NCI-H2081 (cell line): ENCODE measurements at places on chromosomes 6 and 20.

DNA sequence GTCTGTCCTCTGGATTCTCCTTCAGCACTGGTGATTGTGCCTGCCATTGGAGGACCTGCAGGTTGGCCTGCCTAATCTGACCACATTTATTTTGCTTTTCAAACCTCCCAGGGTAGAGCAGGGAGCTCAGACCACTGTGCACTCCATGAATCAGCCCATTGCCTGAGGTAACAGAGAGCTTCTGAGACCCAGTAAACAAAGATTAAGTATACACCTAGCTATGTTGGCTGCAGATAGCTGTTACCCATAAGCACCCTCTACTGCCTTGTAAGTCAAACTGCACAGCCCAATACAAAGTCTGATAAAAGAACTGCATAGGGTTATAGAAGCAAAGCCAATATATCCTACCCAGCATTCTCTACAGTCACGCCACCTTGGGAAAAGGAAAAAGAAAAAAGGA is 338.7 kb downstream of the HTR1B start:
- DNase-seq: no peak

DNA sequence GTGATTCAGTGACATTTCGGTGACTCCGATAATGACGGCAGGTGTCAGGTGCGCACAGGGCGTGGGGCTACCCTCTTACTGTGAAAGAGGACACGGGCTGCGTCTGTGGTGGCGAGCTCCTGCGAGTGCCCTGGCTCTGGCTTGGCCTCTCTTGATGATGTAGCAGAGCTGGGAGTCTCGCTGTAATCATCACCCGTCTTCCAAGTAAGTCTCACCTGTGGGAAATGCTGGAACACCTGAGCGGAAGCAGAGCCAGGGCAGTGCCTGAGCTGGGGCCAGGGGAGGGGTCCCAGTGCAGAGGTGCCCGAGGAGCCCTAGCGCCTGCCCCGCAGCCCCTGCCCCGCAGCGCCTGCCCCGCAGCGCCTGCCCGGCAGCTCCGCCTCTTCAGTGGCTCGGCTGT is 4.8 kb downstream of the OSBPL2 start:
- DNase-seq: no peak

GRCh38 chr6:19549109-19549508 is 288.1 kb upstream of the ID4 start:
- no peak for DNase-seq

DNA sequence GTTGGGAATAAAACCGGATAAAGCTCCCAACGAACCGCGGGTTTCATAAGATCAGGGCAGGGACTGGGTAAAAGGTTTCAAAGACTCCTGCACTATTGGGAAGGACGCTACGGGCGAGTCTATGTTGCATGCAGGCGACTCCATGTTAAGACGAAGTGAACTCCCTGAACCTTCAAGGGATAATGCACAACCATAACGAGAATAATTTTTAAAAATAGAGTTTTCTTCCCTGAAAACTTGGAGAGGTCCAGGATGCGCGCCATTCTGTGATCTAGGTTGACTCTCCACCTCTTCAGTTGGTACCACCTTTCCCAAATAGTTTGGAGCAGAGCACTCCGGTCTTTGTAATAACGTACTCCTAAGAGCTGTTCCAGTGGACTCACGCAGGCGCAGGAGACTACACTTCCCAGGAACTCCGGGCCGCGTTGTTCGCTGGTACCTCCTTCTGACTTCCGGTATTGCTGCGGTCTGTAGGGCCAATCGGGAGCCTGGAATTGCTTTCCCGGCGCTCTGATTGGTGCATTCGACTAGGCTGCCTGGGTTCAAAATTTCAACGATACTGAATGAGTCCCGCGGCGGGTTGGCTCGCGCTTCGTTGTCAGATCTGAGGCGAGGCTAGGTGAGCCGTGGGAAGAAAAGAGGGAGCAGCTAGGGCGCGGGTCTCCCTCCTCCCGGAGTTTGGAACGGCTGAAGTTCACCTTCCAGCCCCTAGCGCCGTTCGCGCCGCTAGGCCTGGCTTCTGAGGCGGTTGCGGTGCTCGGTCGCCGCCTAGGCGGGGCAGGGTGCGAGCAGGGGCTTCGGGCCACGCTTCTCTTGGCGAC is at the start of gene TPX2:
Gene TPX2, plus strand, starts transcription at position 562 of the 821 bp plus-strand sequence. CDS start 18,187 bp downstream, outside the sequence.
- peak; percentile 99 for DNase-seq

DNA sequence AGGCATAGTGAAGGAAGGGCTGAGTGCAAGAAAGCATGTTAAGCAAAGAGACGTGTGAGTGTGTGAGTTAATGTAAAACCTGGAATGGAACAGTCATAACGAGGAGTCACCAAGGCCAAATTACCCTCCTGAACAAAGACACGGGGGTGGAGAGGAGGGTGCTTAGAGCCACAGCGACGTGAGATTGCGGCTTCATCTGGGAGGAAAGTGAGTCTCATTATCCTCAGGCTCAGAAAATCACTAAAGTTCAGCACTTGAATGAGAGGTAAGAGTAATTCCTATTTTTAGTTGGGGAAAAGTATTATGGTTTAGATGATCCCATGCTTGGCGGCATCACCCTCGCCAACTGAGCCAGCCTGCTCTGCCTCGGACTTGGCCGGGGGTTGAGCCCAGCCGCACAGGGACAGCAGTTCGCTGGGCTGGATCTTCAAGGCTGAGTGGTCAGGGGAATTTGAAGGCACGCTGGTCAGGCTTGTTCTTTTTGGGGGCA is 136.6 kb downstream of the DTNBP1 start:
- DNase-seq: no peak

DNA sequence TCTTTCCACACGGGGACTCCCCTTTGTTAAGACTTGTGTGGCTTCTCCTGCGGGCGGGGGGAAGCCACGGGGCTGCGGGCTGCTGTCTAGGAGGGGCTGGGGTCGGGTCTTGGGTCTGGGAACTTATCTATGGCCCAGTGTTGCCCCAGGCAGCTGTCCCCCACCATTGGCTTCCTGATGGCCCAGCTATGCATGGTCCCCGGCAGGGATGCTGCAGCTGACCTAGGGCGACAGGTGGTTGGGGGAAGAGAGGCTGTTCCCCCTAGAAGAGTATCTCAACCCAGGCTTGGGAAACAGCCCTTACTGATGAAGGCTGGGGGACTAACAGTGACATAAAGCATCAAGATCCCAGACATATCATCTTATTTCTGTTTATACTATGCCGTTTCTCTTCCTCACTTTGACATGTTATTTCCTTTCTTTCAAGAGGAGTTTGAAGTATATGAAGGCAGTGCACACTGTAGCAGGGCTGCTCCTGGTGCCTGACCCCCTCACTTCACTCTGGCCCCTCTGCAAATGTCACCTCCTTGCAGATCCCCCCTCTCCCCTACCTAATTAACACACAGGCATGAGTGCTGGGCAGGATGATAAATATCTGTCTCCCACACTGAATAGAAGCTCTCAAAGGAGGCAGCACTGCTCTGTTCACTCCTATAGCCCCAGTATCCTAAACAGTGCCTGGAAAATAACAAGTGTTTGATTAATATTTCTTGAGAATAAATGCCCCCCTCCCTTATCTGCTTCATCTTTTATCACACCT is 87.0 kb downstream of the HIVEP2 start:
- no peak for DNase-seq

- DNase-seq: no peak
These were observed 2.9 kb downstream of the RANBP9 start for GRCh38 chr6:13708736-13709135.

GRCh38 chr6:47396401-47397069 is 81.1 kb upstream of the CD2AP start:
- DNase-seq: no peak

DNA sequence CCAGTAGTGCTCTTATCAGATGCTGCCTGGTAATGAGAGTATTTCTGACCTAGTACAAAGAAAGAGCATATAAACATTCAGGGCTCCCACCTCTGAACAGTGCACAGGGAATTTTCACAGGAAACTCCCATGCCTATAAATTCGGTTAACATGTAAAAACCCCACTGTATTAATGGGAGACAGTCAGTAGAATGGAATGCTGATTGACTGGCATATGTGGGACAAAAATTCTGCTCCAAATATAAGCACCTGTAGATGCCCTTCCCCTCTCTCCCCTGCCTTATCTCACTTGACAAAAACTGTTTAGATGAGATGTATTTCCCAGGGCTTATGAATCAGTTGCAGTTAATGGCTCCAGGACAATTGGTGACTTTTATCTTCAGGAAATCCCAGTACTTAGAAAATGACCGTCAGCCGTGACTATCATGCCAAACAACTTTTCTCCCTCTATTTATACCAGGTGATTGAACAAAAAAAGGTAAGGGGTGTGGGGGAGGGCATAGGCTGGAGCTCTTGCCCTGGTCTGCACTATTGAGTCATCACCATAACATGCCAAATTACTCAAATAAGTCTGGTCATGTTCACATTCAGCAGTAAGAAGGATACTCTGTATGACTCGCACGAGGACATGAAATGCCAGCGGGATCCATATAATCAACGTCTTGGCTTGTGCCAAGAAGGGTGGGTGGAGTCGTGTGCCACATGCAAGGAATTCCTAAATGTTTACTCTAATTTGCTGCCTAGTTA is 176.4 kb upstream of the BMP2 start:
- no peak for DNase-seq

DNA sequence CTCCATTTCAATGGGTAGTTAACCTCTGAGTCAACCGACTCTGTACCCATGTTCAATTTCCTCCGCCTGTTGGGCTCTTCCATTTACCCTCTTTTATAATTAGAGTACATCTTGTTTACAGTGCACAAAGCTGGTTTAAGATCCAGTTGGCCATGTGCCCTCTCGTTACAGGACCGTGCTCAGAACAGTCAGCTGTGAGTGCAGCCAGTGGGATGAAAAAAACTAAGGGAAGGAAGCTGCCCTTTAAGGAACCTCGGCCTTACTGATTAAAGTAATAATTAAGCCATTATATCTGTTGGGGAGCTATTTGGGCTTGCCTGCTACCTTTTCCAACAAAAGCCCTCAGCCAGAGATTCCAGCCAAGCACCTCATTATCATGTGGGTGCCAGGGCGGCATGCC is 68.8 kb downstream of the TMEM170B start:
- DNase-seq: peak; percentile 97

- no peak for DNase-seq
These were observed 15.3 kb downstream of the PCIF1 start for GRCh38 chr20:45949542-45950329.

DNA sequence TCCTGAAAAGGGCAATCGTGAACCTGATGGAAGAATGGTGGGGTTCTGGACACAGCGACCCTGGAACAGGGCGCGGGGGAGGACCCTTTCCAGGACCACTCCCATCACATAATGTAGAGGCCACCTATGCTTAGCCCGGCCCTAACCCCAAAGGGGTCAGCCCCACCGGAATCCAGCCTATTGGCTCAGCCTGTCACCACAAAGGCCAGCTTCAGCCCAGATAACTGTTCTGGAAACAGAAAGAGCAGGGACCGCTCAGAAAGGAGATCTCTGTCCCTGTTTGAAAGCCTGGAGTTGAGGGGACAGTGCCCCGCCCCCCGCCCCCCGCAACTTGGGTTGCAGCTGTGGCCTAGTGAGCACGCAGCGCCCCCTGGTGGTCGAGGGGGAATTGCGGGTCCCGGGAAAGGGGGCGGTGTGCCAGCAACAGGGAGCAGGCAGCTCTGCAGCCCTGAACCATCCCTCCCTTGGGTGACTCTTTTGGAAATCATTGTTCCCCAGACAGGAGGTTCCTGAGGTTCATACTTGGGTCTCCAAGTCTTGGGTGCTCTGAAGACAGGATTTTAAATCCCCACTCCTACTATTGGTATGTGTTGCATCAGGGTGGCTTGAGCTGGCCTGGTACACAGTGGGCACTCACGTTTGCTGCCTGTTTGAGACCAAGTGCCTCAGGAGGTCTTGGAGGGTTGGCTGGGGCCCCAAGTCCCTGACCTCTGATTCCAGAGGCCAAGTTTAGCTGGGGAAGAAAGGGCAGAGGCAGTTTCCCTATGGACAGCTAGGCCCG is 1.5 kb downstream of the SIGLEC1 start:
- peak; percentile 25 for DNase-seq

DNA sequence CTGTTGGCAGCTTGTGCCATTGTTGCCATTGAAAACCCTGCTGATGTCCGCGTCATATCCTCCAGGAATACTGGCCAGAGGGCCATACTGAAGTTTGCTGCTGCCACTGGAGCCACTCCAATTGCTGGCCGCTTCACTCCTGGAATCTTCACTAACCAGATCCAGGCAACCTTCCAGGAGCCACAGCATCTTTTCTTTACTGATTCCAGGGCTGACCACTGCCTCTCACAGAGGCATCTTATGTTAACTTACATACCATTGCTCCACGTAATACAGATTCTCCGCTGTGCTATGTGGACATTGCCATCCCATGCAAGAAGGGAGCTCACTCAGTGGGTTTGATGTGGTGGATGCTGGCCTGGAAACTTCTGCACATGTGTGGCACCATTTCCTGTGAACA is 221.8 kb upstream of the FAM83B start:
- DNase-seq: no peak

DNA sequence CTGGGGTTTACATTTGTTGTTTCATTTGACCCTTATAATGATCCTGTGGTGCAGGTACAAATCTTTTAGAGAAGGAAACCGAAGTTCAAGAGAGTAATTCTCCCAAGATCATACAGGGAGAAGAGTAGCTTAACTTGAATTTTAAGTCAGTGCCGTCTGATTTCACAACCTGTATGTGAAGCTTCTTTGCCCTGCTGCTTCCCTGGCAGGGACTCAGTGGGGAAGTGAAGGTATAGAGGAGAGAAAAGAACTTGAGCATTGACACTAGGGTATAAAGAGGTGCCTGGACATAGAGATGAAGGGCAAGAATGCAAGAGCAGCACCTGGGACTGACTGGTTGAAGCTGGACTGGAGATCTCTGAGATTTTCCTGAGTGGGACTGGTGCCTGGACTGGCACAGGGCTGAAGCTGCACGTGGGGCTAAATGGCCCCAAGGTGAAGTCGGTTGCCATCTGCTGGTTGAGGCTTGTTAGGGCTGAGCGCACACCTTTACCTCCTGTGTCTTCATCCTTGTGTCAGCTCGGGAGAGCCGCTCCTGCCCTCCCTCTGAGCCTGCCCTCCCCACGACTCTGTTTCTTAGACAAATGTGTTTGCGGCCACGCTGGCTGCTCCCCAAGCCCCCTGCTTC is 41.8 kb downstream of the FARS2 start:
- DNase-seq: peak; percentile 10

DNA sequence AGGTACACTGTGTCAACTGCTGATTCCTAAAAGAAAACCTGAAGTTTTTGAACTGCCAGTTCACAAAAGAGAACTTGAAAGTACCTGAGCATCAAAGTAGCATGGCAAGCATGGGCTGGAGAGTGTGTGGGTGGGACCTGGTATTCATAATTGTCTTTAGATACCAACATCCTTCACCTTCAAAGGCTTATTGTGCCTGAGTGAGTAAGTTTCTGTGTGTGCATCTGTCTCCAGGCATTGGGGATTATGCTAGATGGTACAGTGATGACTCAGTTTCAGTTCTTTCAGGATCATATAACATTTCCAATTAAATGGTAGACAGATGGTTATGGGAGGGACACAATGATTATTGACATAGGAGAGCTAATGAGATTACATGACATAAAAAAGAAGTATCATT is 238.5 kb downstream of the ZFAND3 start:
- peak; percentile 23 for DNase-seq

DNA sequence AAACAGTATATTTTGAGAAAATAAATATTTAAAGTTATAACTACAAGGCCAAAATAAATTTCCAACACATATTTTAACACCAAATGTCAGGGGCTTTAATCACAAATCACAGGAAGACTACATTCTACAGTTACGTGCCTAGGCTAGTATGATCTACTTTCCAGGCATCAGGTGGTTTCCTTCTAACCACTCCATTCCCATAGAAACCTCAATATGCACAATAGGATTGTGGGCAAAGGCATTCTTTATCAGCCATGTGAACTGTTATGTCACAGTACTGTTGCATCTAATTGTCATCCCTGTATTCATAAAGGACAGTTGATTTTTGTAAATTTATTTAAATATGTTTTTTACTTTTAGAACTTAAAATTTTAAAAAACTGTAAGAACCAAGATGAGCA is 32.4 kb downstream of the ATG5 start:
- no peak for DNase-seq

GRCh38 chr20:59743767-59744485 is 139.6 kb downstream of the PHACTR3 start:
- no peak for DNase-seq
